Left lobe of liver (tissue), 2 donors: ENCODE measurements at places on chromosomes 7 and 10.

DNA sequence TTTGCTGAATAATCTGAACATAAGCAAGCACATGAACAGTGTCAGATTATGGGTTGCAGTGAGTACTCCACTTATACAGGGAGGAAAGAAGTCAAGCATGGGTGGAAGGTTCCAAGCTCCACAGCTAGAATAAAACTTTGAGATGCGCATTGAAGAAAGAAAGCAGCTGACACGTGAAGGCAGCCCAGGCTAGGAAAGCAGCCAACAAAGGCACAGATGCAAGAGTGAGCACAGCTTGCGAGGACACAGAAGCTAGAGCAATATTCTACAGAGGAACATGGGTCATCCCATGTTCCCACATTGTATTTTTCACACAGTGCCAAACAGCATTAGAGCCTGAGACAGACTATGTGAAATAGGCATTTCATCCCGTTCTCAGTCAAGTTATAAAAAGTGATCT lies 194.6 kb upstream of the TBX20 start:
- no peak for DNase-seq

DNA sequence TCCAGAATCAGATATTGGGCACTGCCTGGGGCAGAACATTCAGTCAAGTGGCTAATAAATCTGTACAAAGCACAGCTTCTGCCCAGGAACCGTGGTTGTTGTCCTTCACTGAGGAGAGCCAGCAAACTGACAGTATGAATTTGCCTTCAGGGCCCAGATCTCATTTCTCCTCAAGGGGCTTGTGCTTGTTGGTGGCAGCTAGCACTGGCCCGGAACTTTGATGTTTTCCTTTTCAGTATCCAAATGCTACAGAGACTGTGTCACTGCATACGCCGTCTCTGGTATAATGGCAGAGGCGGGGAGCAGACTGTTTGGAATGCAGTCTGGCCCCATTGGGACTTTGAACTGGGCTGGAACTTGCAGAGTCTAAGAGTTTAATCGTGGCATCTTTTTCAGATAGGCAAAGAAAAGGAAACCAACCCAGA lies 30.4 kb upstream of the ADD3 start:
- no peak for DNase-seq

GRCh38 chr10:42753507-42754154 lies 29.0 kb upstream of the BMS1 start:
- DNase-seq, result no peak

DNA sequence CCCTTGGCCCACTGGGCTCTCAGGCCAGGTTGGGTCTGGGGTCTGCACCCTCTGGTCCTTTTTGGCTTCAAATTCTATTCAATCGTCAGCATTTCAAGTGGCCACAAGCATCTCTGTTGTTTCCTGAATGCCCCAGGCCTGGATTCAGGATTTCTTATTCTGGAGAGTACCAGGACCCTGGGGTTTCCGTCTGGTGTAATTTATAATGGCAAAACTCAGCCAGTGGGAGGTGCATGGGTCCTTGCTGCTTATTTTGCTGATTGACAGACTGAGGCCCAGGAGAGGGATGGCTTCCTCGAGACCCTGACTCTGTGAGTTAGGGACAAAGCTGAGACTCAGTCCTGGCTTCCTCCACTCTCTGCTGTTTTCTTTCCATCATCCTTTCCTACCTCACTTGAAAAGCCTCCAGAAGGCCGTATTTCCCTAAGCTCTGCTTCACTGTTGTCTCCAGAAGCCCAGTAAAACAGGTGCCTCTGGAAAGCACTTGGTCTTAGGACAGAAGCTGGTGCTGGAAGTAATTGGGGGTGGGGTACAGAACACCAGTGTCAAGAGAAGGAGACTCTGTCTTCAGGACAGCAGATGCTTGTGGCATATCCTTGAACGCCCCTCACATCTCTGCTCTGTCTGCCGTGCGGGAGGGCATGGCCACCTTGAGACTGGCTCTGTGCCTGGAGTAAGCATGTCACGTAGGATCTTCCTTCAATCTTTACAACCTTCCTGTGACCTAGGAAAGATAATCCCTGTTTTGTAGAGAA lies 39.4 kb upstream of the SH2D4B start:
- DNase-seq, result no peak

GRCh38 chr7:72307566-72307965 lies 104.6 kb downstream of the CALN1 start:
- no peak for DNase-seq

- no peak for DNase-seq
These were observed 129.2 kb downstream of the SRI start for GRCh38 chr7:88090671-88091070.

DNA sequence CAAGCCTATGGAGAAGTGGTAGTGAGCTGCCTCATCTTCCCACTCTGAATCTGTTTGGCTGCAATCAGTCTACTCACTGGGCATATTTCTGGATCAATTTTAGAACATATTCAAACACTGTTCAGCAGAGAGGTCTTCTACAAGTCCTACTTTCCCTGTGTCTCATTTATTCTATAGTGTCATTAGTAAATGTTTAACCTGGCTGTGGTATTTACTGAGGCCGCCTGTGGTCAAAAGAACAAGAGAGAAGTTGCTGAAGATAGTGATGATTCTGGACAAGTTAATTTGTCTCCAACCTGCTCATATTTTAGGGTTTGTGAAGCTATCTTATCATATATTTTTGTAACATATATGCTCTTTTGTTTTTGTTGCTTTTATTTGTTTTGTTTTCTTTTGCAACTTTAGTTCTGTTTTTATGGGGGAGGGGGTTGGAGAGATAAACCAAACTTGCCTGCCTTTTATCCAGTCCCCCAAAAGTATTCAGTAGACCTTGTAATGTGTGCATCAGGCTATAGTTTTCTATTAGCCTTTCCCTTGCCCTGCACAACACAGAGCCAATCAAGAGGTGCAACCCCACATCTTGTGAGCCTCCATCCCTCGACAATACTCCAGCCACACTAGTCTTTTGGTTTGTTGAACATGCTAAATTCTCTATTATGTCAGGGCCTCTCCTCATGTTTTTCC lies 362.8 kb upstream of the MBL2 start:
- DNase-seq, result no peak
